ENCODE measurements at places on chromosomes 13 and 19.

GRCh38 chr19:566403-566802 is 6.0 kb upstream of the BSG start:
- DNase-seq: no peak

- DNase-seq: no peak
Measured at GRCh38 chr19:28074773-28075172, 1138.2 kb downstream of the UQCRFS1 start.

DNA sequence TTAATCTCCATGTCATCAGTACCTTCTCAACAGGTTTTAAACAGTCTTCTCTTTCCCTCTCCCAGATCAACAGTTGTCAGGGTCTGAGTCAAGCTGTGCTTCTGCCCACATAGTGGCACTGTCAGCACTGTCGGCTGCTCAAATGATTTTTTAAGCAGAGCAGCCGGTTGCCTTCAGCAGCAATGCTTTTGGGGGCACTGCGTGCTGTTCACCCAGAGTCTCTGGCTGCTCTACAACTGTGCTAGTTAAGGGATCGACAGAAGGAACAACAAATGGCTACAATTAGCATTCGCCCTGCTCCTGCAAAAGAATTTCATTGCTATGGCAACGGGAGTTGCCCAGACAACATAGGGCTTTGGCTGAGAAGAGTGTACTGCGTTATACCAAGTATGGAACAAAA is 412.9 kb downstream of the DIAPH3 start:
- no peak for DNase-seq

DNA sequence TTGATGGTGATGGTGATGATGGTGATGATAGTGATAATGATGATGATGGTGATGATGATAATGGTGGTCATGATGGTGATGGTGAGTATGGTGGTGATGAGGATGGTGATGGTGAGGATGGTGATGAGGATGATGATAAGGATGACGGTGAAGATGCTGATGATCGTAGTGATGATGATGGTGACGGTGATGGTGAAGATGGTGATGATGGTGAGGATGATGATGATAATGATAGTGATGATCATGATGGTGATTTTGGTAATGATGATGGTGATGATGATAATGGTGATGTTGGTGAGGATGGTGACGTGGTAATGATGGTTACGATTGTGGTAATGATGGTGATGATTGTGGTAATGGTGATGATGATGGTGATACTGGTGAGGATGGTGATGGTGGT is 10.8 kb upstream of the BCAT2 start:
- DNase-seq: no peak

DNA sequence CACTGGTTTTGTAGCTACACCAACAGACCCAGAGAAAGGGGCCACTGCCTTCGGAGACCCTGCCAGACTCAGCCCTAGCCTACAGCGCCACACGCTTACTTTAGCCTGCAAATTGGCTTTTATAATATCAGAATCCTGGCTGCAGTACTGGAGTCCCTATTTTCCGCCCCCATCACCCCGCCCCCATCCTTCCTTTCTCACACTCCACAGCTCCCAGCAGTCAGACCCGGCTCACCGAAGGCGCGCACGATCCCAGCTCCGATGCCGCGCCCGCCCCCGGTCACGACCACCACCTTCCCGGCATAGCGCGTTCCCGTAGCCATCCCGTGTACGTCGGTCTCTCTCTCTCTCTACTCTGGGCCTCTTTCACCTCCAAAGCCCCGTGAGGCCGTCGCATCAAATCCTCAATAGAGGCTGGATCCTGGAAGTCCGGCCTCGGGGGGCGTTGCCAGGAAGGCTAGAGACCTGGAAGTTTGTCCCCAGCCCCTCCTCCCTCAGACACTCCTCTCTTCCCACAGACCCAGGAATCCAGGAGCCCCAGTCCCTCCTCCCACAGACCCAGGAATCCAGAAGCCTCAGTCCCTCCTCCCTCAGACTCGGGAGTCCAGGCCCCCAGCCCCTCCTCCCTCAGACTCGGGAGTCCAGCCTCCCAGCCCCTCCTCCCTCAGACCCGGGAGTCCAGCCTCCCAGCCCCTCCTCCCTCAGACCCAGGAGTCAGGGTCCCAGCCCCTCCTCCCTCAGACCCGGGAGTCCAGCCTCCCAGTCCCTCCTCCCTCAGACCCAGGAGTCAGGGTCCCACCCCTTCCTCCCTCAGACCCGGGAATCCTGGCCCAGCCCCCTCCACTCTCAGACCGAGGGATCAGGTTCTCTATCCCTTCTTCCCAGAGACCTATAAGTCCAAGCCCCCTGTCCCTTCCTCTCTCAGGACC is at the start of gene HSD17B14:
HSD17B14 (minus strand) TSS at position 403 of the 929 bp plus-strand sequence; CDS start at position 323, 80 bp downstream.
- DNase-seq: no peak

DNA sequence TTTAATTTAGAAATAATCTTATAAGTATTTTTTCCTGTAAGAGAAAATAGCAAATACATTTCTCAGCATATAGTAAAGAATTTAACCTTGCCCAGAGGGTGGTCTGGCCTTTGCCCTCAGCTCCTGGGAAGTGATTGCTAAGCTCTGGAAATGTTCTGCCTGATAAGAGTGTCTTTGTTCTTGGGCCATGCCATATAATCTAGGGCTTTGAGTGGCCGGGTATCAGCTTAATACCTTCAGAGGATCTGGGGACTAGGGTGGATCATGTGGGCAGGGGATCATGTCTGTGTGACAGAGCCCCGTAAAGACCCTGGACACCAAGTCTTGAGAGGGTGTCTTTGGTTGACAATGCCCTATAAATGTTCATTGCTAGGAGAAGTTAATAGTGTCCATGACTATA is 1032.4 kb upstream of the MIR17HG start:
- DNase-seq: no peak

GRCh38 chr19:29393915-29394460 is 131.8 kb upstream of the VSTM2B start:
- DNase-seq: no peak

GRCh38 chr13:27765650-27766049 is 26.6 kb upstream of the GSX1 start:
- DNase-seq: no peak

DNA sequence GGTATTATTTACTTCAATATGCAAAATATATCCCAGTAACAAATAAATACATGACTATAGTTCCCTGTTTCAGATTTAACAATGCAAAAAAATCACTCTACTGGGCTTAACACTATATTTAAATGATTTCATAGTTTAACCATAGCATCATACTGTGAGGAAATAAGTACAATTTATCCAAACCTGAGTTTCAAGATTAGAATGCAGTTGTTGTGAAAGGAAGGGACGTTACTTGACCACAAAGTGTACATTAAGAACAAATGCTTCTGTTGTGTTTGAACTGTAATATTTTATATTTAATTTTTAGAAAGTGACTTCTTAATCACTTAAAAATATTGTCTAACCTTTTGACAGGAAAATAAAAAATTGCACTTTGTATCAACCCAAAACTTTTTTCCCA is 1747.9 kb upstream of the SPRY2 start:
- no peak for DNase-seq

- no peak for DNase-seq
Measured at GRCh38 chr19:1063909-1064660, 2.9 kb upstream of the ARHGAP45 start.

GRCh38 chr19:29404951-29405727 is 120.7 kb upstream of the VSTM2B start:
- DNase-seq: no peak

DNA sequence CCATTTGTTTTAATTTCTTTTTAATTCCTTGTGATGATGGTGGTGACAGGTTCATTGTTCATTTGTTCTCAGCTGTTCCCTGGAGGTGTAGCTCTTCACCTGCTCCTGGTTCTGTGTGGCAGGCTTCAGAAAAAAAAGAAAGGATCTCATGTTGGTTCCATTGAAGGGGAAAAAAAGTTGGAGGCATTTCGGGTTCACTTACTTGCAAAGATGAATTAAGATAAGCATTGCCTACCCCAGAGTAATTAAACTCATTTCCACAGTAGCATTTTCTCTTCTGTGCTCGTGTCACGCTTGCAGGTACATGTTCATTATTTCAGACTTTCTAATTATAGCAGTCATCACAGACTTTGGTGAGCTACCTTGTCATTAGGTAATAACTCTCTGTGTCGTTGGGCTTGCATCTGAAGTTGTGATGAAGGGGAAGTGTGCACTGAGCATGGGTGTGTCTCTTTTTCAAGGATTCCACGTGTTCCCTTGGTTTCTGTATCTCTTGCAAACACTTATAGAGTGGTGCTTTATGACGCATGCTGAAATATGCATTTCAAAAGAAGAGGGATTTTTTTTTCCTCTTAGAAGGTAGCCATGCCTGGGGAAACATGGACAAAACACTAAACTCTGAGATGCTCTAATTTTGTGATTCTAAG is 69.1 kb downstream of the MTUS2 start:
- no peak for DNase-seq

DNA sequence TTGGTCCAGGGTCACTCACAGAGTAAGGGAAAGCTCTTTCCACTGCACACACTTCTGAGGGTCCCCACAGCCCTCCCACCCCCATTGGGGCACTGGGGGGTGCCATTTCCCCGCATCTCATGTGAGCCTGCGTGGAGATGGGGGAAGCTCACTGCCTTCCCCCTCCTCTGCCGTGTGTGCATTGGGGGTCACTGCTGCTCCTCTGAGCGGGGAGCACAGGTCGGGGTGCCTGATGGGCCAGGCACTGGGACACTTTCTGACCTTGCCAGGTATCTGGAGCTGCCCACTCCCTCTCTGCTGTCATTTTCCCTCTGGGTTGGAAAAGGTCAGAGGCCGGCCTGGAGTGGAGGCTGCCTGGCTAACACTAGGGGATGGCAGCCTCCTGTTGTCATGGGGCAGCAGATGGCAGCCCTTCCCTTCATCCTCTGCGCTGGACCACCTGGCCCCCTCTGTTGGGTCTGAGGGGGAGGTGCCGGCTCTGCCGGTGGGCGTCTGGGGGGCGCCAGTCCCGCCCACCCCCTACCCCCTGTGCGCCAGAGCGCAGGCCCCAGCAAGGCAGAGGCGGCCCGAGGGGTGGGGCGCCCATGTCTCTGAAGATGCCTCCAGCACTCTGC is 9.1 kb downstream of the SSBP4 start:
- DNase-seq: no peak

GRCh38 chr13:62093984-62094780 is 678.5 kb upstream of the PCDH20 start:
- DNase-seq: no peak

DNA sequence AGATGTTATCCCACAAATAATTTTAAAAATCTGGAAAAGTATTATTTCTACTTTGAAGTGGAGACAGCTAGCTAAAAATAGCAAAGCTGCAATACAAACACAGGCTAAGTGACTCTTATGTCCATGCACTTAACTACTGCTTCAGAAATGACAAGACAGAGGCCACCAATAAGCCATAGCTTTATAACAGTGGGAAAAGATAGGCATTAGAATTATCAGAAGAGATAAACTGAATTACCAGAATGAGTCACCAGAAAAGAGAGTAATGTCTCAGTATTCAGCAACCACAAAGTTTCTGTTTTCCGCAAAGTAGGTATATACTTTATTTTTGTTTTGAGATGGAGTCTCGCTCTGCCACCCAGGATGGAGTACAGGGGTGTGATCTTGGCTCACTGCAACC is 17.1 kb downstream of the CLN5 start:
- DNase-seq: no peak

DNA sequence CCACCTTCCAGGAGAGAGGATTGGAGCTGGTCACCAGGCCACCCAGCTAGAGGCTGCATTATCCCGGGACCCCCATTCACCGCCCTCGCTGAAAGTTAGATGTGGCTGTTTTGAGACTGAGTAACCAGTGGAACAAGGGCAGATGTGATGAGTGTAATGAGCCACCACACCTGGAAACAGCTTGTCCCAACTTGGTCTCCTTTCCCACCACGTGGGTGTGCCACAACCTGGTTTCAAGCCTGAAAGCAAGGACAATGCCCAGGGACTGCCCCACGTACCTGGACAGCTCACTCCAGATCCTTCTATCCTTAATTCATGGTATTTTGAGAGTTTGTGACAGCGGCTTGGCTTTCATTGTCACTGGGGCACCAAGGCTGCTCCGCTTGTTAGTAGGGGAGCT is 7.0 kb downstream of the LGI4 start:
- no peak for DNase-seq

DNA sequence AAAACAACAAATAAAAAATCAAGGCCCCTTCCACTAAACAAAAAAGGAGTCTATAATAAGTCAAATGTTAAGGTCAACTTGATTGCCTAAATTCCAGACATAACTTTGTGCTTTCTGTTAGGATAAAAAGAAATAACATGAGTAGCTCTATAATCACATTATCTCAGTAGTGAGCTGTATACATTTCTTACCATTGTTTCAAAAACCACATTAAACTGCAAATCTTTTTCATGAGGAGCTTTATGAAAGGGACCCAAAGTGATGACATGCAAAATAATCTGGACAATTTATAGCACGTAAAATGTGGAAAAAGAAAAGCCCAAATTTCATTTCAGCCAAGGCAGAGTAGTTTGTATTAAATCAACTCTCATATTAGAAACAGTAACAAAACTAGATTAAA is 269.2 kb downstream of the KLF12 start:
- DNase-seq: no peak

All from CD4-positive, alpha-beta T cell treated with Interleukin-21 for 1 hour (primary cell).